ENCODE measurements at places on chromosomes 6 and 20.

- DNase-seq = no peak
Observed at GRCh38 chr6:116111552-116112528, 11.2 kb downstream of the NT5DC1 start.

DNA sequence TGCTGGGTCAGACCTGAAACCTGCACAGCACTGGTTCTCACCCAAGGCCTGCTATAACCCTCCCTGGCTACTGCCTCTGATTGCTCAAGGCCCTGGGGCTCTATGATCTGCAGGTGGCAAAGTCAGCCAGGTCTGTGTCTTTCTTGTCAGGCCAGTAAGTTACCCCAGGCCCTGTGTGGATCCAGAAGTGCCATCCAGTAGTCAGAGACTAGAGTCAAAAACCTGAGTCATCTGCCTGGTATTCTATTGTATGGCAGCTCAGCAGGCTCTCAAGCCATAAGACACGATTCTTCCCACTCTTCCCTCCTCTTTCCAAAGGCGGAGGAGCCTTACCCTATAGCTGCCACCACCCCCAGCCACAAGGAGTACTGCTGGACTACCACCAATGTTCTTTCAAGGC, 593.0 kb downstream of the FRK start:
- no peak for DNase-seq

DNA sequence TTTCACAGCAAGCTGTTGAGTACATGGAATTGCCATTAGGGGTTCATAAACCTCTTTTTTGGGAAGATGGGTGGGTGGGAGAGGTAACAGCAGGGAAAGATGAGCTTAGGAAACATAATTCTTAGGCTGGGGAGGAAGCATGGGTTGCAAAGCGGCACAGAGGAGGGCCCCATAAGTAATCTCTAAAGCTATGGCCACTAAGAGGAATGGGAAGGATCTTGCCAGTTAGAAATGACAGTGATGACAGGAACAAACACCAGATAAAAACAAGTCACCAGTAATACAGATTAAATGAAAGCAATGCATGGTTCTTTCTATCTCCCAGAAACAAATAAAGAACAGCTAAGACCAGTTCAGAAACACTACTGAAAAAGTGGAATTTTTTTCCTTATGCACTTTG, 31.0 kb upstream of the PRELID3B start:
- DNase-seq = no peak

GRCh38 chr6:7106752-7107577, 796 bp upstream of the RREB1 start:
- DNase-seq = no peak

GRCh38 chr6:42966571-42966970, 6.0 kb downstream of the GNMT start:
- no peak for DNase-seq

DNA sequence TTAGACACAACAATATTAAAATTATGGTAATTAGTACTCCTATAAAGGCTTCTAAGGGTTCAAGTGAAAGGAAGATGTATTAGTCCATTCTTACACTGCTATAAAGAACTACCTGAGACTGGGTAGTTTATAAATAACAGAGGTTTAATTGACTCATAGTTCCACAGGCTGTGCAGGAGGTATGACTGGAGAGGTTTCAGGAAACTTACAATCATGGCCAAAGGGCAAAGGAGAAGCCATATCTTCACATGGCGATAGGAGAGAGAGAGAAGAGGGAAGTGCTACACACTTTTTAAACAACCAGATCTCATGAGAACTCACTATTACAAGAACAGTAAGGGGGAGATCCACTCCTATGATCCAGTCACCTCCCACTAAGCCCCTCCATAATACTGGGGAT, 52.9 kb downstream of the TINAG start:
- DNase-seq = no peak

DNA sequence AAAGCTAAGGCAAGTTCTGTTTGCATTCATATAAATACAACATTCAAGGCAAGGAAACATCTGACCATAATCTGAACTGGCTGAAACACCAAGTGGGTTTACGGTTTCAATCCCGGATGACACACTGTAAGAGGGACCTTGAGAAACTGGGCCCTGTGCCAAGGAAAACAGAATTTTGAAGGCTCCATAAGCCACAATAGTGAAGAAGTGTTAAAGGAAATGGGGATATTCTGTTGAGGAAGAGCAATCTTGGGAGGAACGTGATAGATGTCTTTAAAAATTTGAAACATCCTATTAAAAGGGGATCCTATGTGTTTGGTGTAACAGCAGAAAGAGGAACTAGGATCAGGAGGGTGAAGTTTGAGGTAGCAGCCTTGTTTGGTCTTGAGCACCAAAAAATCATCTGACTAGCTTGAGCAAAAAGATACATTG, 82.4 kb upstream of the TAB2 start:
- peak; percentile 22 for DNase-seq
